ENCODE measurements at places on chromosomes 4 and X.

- no peak for DNase-seq
Observed at GRCh38 chrX:40170830-40171512, 73.2 kb upstream of the BCOR start.

DNA sequence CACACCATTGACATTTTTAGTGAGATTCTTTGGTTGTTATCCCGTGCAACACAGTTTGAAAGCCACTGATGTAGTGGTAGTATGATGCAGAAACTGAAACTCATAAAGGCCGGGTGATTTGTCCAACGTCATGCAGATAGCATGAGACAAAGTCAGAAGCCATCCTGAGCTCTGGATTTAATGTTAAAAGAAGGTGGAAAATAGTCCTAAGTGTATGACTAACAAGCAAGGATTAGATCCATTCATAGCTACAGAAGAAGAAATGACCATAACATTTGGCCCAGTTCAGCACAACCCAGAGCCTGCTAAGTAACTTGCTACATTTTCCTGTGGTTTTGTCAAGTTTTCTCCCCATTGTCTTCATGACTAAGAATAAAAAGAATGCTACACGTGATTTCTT, 142.4 kb downstream of the AMELX start:
- peak; percentile 95 for DNase-seq

DNA sequence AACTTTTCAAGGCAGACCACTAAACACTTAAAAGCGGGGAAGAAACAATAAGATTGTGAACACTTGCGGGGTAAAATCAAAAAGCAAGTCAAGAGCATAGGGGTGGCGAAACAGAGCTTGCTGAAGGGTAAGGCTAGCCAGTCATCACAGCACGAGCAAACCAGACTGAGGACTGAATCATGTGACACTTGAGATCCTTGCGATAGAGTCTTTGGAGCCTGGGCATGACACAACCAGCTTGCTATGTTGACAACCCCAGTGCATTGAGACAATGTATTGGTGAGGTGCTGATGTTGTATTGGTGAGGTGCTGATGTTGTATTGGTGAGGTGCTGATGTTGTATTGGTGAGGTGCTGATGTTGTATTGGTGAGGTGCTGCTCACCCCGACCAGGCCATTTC, 72.3 kb downstream of the SLIT2 start:
- no peak for DNase-seq

DNA sequence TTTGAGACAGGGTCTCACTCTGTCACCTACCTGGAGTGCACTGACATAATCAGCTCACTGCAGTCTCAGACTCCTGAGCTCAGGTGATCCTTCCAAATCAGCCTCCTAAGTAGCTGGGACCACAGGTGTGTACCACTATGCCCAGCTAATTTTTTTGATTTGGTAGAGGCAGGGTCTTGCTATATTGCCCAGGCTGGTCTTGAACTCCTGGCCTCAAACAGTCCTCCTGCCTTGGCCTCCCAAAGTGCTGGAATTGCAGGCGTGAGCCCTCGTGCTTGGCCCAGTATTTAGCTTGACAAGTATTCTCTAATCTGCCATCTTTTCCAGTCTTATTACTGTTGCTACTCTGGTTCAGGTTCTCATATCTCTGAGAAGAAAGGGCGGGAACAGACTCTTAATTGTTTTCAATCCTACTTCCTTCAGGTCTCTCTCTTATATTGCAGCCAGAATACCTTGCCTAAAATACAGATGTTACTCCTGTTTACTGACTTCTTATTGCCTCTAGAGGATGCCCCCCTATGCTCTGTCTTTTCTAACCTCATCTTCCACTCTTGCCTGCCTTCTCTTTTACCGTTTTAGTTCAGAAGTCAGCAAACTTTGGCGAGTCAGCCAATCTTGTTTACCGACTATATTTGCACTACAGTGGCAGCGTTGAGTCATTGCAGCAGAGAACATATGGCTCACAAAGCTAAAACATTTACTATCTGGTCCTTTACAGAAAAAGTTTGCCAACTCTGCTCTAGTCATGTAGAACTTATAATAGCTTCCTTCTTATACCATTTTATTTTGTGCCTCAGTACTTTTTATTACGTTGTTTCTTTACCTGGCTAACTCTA, 19.0 kb downstream of the MRPL1 start:
- peak; percentile 21 for DNase-seq

- DNase-seq = no peak
Observed at GRCh38 chr4:27985522-27985921, 1124.9 kb downstream of the STIM2 start.

DNA sequence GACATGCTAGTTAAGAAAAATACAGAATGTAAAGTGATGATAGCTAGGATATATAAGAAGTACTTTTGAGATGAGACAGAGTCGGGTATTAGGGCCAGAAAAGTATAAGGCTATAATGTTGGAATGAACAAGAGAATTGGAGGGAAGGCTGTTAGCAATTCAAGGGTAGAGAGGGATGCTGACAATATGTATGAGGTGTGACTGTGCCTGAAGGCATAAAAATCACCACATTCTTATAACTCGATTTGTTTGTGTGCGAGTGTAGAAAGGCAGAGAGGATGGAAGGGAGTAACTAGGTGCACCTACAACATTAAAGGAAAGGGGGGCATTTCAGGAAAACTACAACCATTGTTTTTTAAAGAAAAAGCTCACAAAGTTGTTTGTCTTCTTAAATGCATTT, 86.0 kb downstream of the FAT4 start:
- DNase-seq = no peak

Data from AG10803 (cell line).